NCI-H69 (cell line): ENCODE measurements at places on chromosomes 6 and 20.

GRCh38 chr20:64188091-64188490, 23.8 kb downstream of the MYT1 start:
- no peak for DNase-seq

DNA sequence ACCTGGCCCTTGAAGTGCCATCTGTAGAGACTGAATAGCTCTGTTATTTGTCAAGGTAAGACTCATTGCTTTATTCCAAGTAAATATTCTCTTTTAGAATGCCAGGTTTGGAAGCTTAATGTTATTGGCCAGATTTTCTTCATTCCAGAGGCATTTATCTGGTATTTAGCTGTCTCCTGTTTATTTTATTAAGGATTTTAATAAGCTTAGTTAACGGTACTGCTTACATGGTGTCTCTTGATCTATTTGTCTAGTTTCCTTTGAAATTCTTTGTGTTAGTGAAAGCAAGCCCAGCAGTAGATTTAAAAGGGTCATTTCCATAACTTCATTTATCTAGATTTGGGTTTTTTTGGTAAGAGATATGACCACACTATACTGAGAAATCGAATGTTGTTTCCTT, 7.7 kb downstream of the RALY start:
- DNase-seq = no peak

- DNase-seq = no peak
Observed at GRCh38 chr20:50535162-50535561, 25.0 kb downstream of the PTPN1 start.

DNA sequence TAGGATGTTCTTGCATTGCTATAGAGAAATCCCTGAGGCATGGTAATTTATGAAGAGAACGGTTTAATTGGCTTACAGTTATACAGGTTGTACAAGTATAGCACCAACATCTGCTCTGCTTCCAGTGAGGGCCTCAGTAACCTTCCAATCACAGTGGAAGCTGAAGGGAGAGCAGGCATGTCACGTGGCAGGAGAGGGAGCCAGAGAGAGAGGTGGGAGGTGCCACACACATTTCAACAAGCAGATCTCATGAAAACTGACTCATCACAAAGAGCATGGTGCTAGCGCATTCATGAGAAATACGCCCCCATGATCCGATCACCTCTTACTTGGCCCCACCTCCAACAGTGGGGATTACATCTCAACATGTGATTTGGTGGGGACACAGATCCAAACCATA, 871.2 kb downstream of the TFAP2A start:
- DNase-seq = peak; percentile 48

DNA sequence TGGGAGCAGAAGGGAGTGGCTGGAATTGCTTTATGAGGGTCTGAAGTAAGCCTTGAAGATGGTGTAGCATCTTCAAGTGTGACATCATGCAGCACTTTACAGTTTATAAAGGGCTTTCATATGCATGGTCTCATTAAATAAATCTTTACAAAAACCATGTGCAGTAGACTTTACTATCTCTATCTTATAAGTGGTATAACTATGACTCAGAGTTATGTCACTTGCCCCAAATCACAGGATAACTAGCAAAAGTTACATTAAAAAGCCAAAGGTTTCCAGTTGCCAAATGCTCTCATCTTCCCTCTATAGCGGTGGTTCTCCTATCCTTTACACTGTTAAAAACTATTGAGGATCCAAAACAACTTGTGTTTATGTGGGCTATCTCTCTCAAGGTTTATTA, 687.7 kb upstream of the MARCKS start:
- no peak for DNase-seq

- no peak for DNase-seq
Observed at GRCh38 chr6:168331058-168331457, 11.5 kb upstream of the DACT2 start.
